ENCODE measurements at places on chromosomes 5 and 9. TPM values are rescaled to one million over a fixed set of nuclear protein-coding genes. Genes with fewer than 3 reads are reported as not detected.

- no peaks in the 10 kb centered on the region for H3K27me3 ChIP-seq
- no peaks in the 10 kb centered on the region for H3K36me3 ChIP-seq
- no peak overlapping the region for H3K4me3 ChIP-seq
- DNase-seq, result no peak
- no peaks in the 10 kb centered on the region for H3K4me1 ChIP-seq
- H3K27ac ChIP-seq, result no peak overlapping the region
These were observed 196.3 kb downstream of the PAX5 start for GRCh38 chr9:36837431-36838405.

- H3K27me3 ChIP-seq, result no peaks in the 10 kb centered on the region
- H3K36me3 ChIP-seq, result no peaks in the 10 kb centered on the region
- DNase-seq, result no peak
- no peaks in the 10 kb centered on the region for H3K4me1 ChIP-seq
- H3K4me3 ChIP-seq, result no peak overlapping the region
These were observed 455.4 kb downstream of the CAAP1 start for GRCh38 chr9:26437056-26437711.

- no peaks in the 10 kb centered on the region for H3K36me3 ChIP-seq
- H3K27ac ChIP-seq, result no peak overlapping the region
- H3K27me3 ChIP-seq, result no peaks in the 10 kb centered on the region
These were observed 25.2 kb downstream of the RALGPS1 start for GRCh38 chr9:126939821-126940221.

DNA sequence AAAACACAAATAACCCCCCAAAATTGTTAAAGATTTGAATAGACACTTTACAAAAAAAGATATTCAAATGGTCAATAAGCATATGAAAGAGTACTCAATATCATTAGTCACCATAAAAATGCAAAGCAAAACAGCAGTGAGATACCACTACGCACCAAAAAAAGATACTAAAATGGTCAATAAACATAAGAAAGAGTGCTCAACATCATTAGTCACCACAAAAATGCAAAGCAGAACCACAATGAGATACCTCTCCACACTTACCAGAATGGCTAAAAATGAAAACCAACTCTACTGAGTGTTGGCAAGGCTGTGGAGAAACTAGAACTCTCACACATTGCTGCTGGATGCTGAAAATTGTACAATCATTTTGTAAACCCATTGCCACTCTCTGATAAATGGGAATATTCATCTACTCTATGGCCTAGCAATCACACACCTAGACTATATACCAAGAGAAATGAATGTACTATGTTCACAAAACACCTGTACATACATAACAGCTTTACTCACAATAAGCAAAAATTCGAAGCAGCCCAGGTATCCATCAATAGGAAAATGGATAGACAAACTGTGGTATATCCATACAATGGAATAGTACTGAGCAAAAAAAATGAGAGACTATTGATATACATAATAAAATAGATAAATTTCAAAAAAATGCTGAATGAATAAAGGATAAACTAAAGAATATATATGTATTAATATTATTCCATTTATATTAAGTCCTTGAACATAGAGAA, 205.0 kb upstream of the DAPK1 start:
- no peaks in the 10 kb centered on the region for H3K27me3 ChIP-seq
- DNase-seq, result no peak
- H3K4me3 ChIP-seq, result no peak overlapping the region

Gene ARL10
- total RNA-seq, result 5.6 TPM

Gene HACD4
- 14.7 TPM for total RNA-seq

Gene CCL27
- total RNA-seq, result not detected

Gene TEX48
- not detected for total RNA-seq

Measured in sigmoid colon (tissue), 7 donors.